SJCRH30 (cell line): ENCODE measurements at places on chromosomes 1 and 21. TPM values are rescaled to one million over a fixed set of nuclear protein-coding genes. Genes with fewer than 3 reads are reported as not detected.

The NLRP3 gene
- total RNA-seq: 0.05 and 0.36 TPM in 2 replicates

The RGS5 gene
- 1.9 and 2.3 TPM in 2 replicates for total RNA-seq

The SAMD11 gene
- total RNA-seq: 39.0 and 39.2 TPM in 2 replicates

The LORICRIN gene
- not detected in 2 replicates for total RNA-seq

The EMC1 gene
- 60.9 and 68.5 TPM in 2 replicates for total RNA-seq

The LMX1A gene
- total RNA-seq: not detected in 2 replicates

GRCh38 chr1:204714861-204715511 lies 29.4 kb upstream of the LRRN2 start:
- H3K4me1 ChIP-seq: peaks cover 27% of the 10 kb centered on the region
- DNase-seq: peak; percentile 42
- H3K27me3 ChIP-seq: no peaks in the 10 kb centered on the region
- H3K4me3 ChIP-seq: peak overlapping the region; percentile 3; the same call in 1 of the 2 replicates

- DNase-seq: no peak
- no peak overlapping the region for H3K4me3 ChIP-seq
- H3K27ac ChIP-seq: no peak overlapping the region
- no peaks in the 10 kb centered on the region for H3K4me1 ChIP-seq
- no peaks in the 10 kb centered on the region for H3K36me3 ChIP-seq
- no peaks in the 10 kb centered on the region for H3K27me3 ChIP-seq
Observed at GRCh38 chr1:101371259-101371658, 134.4 kb downstream of the S1PR1 start.

DNA sequence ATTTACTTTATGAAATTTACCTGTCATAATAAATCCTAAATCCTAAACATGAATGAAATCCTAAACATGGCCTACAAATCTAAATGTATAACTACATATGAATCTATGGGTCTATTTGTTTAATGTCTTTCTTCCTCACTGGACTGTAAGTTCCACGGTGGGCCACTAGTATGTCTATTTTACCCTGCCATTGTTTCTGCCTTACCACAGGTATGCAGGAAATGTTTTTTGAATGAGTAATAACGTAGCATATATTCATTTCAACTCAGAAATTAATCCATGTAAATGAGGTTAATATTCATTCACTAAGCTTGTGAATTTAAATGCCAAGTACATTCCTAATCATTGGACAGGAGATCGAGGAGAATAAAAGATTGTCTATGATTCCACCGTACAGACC lies 35.3 kb downstream of the B3GALNT2 start:
- H3K36me3 ChIP-seq: peaks cover 34% of the 10 kb centered on the region
- H3K27me3 ChIP-seq: no peaks in the 10 kb centered on the region
- H3K4me1 ChIP-seq: peaks cover 10% of the 10 kb centered on the region; the same call in 1 of the 2 replicates
- H3K4me3 ChIP-seq: no peak overlapping the region
- peak; percentile 15 for DNase-seq
- no peak overlapping the region for H3K27ac ChIP-seq

DNA sequence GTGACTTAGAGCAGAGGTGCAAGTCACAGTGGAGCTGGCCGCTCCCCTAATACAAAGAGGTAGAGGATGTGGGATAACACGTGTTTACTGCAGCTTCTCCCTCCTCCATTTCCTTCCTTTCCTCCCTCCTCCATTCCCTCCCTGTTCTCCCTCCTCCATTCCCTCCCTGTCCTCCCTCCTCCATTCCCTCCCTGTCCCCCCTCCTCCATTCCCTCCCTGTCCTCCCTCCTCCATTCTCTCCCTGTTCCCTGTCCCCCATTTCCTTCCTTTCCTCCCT lies 124.0 kb downstream of the CRYAA start:
- DNase-seq: no peak
- no peak overlapping the region for H3K4me3 ChIP-seq
- H3K36me3 ChIP-seq: no peaks in the 10 kb centered on the region
- H3K27ac ChIP-seq: no peak overlapping the region
- H3K27me3 ChIP-seq: no peaks in the 10 kb centered on the region

DNA sequence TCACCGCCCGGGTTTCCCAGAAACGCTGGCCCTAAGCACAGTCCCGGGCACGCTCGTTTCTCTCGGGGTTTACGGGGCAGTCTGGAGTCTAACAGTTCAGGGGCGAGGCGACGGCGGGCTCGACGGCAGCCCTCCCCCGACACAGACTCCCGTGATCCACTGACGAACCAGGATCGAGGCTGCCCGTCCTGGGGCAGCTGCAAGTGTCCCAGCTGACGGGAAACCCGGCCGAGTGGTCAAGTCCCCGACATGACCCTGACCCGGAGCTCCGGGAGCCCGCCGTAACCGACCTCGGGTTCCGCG lies 494 bp downstream of the UBE2J2 start:
- peaks cover 7% of the 10 kb centered on the region; the same call in 1 of the 2 replicates for H3K36me3 ChIP-seq
- peak overlapping the region; percentile 93 for H3K4me3 ChIP-seq
- DNase-seq: no peak
- peaks cover 3% of the 10 kb centered on the region; the same call in 1 of the 2 replicates for H3K4me1 ChIP-seq

DNA sequence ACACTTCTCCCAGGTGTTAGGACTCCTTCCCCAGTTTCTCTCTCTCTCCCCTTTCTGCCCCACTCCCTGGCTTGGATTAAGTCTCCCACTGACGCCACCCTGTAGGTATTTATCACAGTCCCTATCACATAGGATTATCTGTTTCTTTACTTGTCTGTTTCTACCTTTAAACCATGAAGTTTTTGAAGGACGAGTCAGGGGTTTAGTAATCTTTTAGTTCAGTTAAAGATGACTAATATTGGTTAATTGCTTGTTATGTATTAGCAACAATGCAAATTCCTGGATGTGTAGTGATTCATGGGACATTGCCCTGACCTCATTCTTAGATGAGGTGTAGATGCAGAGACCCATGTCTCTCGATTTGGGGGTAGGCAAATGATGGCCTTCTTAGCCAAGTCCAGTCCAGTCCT lies 6.4 kb downstream of the LAMC1 start:
- no peaks in the 10 kb centered on the region for H3K27me3 ChIP-seq
- no peak overlapping the region for H3K4me3 ChIP-seq
- H3K27ac ChIP-seq: peak overlapping the region; percentile 28
- no peak for DNase-seq

DNA sequence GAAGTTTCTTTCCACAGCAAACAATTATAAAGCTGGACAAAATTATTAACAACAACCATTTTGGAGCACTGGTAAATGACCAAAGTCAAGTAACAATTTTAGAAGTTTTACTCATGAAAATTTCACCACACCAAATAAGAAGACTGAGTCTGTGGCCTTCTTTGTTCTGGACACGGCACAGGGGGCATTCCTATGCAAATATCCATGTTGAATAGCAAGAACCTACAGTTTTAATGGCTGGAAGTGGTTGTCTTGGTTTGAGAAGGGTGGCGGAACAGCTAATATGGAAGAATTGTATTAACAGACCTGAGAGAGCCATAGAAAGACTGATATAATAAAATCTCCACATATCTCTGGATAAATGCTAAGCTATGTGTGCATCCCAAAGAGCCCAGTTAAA lies 29.4 kb upstream of the GADD45A start:
- no peak for DNase-seq
- no peaks in the 10 kb centered on the region for H3K36me3 ChIP-seq
- no peaks in the 10 kb centered on the region for H3K27me3 ChIP-seq

- H3K27ac ChIP-seq: no peak overlapping the region
- peaks cover 2% of the 10 kb centered on the region; the same call in 1 of the 2 replicates for H3K4me1 ChIP-seq
- no peak for DNase-seq
- no peak overlapping the region for H3K4me3 ChIP-seq
- no peaks in the 10 kb centered on the region for H3K27me3 ChIP-seq
Observed at GRCh38 chr21:33537212-33537611, 4.7 kb downstream of the GART start.

GRCh38 chr1:87393445-87394085 lies 64.9 kb downstream of the LMO4 start:
- H3K27me3 ChIP-seq: no peaks in the 10 kb centered on the region
- no peak for DNase-seq
- no peak overlapping the region for H3K27ac ChIP-seq
- H3K4me1 ChIP-seq: no peaks in the 10 kb centered on the region

DNA sequence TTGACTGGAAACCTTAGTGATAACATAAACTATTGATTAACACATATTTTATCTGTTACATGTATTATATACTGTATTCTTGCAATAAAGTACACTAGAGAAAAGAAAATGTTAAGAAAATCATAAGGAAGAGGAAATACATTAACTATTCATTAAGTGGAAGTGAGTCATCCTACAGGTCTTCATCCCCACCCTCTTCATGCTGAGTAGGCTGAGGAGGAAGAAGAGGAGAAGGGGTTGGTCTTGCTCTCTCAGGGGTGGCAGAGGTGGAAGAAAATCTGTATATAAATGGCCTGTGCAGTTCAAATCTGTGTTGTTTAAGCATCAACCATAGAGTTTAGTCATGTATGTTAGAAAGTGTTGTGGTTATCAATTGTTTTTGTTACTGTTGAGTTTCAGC lies 66.1 kb upstream of the CHODL start:
- H3K4me3 ChIP-seq: no peak overlapping the region
- DNase-seq: no peak
- no peaks in the 10 kb centered on the region for H3K36me3 ChIP-seq
- H3K27me3 ChIP-seq: no peaks in the 10 kb centered on the region

DNA sequence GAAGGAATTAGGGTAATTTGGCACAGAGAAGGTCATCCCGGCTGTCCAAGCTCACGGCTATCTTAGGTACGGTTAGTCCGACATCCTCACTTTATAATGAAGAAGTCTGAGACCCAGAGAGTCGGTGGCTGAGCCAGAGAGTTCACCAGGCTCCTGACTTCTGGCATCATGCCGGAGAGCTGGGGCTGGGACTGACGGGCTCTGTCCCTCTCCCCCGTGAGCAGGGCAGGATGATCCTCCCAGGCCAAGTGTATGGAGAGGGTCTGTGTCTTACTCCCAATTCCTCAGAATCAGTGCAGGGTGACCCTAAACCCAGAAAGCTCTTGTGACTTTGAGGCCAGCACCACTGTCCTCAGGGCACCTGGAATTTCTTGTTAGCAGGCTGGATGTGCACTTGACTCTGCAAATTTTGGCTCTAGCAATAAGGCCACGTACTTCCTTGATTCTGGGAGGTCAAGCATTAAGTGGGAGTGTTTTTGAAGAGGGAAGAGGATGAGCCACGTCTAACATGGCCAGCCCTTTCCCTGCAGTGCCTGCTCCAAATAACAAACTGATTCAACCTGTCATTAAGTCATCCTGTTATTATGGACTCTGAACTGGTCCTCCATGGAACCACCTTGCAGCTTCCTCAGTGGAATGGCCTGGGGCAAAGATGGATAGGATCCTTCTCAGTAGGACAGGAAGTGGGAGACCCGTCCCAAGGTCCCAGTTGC lies 20.8 kb upstream of the BTG2 start:
- H3K27ac ChIP-seq: no peak overlapping the region
- H3K36me3 ChIP-seq: no peaks in the 10 kb centered on the region
- H3K4me3 ChIP-seq: no peak overlapping the region
- no peaks in the 10 kb centered on the region for H3K27me3 ChIP-seq
- no peak for DNase-seq
- peaks cover 57% of the 10 kb centered on the region for H3K4me1 ChIP-seq

GRCh38 chr1:81559662-81560350 lies 240.9 kb upstream of the ADGRL2 start:
- H3K4me1 ChIP-seq: no peaks in the 10 kb centered on the region
- no peak for DNase-seq
- no peaks in the 10 kb centered on the region for H3K36me3 ChIP-seq

GRCh38 chr1:43305926-43306687 lies 5.3 kb downstream of the TIE1 start:
- no peaks in the 10 kb centered on the region for H3K36me3 ChIP-seq
- H3K27me3 ChIP-seq: peaks cover 25% of the 10 kb centered on the region; the same call in 1 of the 2 replicates
- no peaks in the 10 kb centered on the region for H3K4me1 ChIP-seq
- H3K4me3 ChIP-seq: no peak overlapping the region
- no peak overlapping the region for H3K27ac ChIP-seq

GRCh38 chr1:245177071-245177900 lies 22.5 kb downstream of the KIF26B start:
- H3K36me3 ChIP-seq: peaks cover 11% of the 10 kb centered on the region
- no peak overlapping the region; the same call in 1 of the 2 replicates for H3K4me3 ChIP-seq
- DNase-seq: peak; percentile 54
- H3K27me3 ChIP-seq: no peaks in the 10 kb centered on the region

DNA sequence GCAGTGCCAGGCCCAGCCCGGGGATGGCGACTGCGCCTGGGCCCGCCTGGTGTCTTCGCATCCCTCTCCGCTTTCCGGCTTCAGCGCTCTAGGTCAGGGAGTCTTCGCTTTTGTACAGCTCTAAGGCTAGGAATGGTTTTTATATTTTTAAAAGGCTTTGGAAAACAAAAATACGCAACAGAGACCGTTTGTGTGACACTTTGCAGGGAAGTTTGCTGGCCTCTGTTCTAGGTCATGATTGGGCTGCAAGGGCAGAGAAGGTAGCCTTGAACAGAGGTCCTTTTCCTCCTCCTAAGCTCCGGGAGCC lies 719 bp downstream of the SOD1 start:
- H3K27ac ChIP-seq: no peak overlapping the region
- peaks cover 4% of the 10 kb centered on the region; the same call in 1 of the 2 replicates for H3K4me1 ChIP-seq
- no peak for DNase-seq
- peaks cover 19% of the 10 kb centered on the region for H3K36me3 ChIP-seq
- H3K4me3 ChIP-seq: peak overlapping the region; percentile 95

DNA sequence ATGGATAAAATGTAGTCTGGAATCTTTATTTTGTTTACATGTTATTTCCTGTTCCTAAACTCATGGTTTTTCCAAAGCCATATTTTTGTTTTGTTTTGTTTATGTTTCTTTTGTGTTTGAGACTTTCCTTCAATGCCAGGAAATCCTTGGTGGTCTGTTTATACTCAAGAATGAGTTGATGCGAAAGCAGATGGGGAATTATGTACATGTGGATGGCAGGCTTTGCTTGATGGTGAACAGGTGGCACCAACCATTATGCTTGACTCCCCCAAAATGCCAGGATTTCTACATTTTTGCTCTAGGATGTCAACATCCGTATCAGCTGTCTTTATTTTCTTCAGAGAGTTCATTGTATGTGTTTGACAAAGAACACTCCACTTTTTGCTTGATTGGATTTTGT lies 448.5 kb downstream of the PRDM2 start:
- DNase-seq: no peak
- no peak overlapping the region for H3K4me3 ChIP-seq
- no peak overlapping the region for H3K27ac ChIP-seq
- H3K36me3 ChIP-seq: no peaks in the 10 kb centered on the region
- H3K4me1 ChIP-seq: no peaks in the 10 kb centered on the region

DNA sequence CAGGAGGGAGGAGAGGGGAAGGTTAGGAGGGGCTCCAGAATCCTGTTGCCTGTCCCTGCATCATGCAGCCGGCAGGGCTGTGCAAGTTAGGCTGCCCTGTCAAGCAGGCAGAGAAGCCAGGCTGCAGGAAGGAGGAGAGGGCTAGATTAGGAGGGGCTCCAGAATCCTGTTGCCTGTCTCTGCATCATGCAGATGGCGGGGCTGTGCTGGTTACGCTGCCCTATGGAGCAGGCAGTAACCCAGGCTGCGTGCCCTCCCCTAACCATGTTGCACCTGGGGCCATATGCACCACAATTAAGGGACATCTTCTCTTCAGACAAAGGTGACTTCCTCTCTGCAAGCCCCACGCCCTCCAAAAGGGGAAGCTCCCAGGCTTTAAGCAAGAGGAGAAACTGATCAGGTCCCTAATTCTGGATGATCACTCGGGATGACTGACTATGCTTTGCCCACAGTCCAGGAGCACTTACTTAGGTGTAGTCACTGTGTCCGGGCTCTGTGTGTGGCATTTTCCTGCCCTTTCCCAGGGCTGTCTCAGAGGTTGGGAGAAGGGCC lies 457.4 kb downstream of the SETD4 start:
- no peaks in the 10 kb centered on the region for H3K36me3 ChIP-seq
- no peak overlapping the region for H3K4me3 ChIP-seq
- peaks cover 4% of the 10 kb centered on the region; the same call in 1 of the 2 replicates for H3K4me1 ChIP-seq
